ENCODE measurements at places on chromosomes 7 and 10. TPM values are rescaled to one million over a fixed set of nuclear protein-coding genes. Genes with fewer than 3 reads are reported as not detected.

DNA sequence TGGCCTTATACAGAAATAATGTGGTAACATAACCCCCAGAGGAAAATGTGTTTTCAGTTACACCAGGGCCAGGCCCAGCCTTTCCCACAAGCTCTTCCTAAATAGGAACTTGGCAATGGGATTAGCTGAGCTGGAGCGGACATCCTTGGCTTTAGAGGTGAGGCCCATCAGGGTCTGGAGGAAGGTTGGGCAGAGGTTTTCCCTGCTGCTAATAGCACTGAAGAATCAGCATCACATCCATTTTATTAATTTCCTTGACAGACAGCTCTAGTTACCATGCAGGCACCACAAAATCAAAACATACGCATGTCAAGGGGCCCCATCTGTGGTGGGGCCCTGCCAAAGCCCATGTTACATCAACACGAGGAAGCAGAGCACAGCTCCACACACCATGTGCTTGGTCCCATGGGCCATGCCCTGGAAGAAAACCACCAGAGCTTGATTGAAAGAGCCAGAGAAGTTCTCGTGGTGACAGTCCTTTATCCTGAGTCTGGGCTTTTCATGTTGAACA lies 566.6 kb downstream of the KCNMA1 start:
- DNase-seq = no peak

GRCh38 chr10:72087969-72088888 lies at the start of gene SPOCK2:
SPOCK2 (minus strand) TSS chr10:72088551; CDS start chr10:72088328, 223 bp downstream.
- no peak for DNase-seq

GRCh38 chr7:6546498-6547251 lies 4.6 kb downstream of the GRID2IP start:
- peak; percentile 42 for DNase-seq

The MSMB gene
- not detected for total RNA-seq

The AZGP1 gene
- 1.1 TPM for total RNA-seq

The FFAR4 gene
- not detected for total RNA-seq

The MMD2 gene
- total RNA-seq = not detected

The BMPER gene
- not detected for total RNA-seq

The TACR2 gene
- not detected for total RNA-seq
